ENCODE measurements at places on chromosomes 2 and 18.
A peak's percentile ranks its signal among the peaks of the same experiment; 100 is the strongest.

- peak; percentile 56 for DNase-seq
Measured at GRCh38 chr2:85318222-85319074, 9.3 kb downstream of the TGOLN2 start.

DNA sequence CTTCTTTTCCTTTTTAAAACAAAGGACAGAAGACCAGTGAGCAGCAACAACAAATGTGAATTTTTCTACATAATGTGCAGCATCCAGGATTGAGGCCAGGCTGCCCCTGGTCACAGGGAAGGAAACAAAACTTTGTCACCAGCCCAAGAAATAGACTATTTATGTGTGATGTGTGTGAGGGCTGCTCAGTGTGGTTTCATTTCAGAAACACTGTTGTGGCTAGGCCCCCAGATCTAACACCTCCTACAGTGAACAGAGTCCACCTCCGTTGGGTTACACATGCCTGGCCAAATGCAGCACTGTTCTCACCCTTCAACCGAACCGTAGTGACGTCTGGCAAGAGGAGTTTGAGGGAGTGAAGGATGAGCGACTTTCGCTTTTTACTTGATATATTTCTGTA is 146.3 kb upstream of the RIOK3 start:
- DNase-seq = no peak

DNA sequence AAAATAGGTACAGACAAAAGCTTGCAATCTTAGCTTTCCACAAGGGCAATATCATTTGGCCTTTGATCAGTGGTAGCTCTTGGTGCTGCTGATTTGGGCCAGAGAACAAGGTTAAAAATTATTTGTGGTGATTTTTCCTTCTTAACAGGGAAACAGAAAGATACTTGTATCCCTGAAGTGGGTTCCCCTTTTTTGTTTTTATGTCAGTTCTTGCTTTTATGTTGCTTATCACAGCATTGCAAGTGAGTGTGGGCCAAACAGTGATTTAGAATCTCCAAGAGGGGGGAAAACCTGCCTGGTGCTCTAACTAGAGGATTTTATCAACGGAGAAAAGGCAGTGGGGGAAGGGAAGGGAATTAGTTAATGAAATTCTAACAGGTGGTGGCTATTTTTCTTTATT is 197.6 kb upstream of the SP5 start:
- no peak for DNase-seq

DNA sequence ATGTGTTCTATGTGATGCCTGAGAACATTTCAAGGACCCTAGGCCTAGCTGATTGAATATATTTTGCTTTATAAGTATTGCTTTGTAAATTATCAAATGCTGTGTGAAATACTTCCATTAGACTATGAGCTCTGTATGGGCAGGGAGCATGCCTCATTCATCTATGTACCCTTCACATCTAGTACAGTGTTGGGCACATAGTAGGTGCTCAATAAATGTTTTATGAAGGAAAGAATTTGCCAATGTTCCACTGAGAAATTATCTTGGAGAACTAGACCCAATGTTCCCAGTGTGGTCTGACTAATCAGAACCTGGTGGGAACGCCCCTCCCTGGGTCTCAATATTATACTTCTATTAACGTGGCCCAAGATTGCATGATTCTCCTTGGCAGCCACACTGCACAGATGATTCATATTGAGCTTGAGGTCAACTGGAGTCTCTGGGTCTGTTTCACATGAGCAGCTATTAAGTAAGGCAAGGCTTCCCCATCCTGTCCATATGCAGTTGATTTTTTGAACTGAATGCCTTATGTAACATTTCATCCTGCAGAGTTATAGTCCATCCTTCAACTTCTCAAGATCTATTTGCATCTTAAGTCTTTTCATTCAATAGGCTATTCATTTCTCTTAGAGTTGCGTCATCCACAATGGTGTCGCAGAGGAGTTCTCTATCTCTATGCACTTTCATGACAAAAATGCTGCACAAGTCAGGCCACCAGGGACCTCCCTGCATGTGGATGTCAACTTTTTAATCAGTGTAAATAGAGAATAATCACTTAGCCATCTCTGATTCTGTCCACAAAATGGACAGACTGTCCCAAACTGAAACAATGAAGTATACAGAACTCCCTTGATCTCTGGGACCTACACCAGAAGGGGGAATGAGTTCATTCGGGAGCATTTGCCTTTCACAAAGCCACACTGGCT is 257.6 kb downstream of the CYP26B1 start:
- DNase-seq = peak; percentile 96

- DNase-seq = no peak
Measured at GRCh38 chr2:162677476-162677875, 161.1 kb downstream of the KCNH7 start.

GRCh38 chr18:7598167-7599047 is 31.3 kb downstream of the PTPRM start:
- DNase-seq = no peak

- DNase-seq = no peak
Measured at GRCh38 chr2:213066443-213066743, 85.0 kb downstream of the IKZF2 start.

DNA sequence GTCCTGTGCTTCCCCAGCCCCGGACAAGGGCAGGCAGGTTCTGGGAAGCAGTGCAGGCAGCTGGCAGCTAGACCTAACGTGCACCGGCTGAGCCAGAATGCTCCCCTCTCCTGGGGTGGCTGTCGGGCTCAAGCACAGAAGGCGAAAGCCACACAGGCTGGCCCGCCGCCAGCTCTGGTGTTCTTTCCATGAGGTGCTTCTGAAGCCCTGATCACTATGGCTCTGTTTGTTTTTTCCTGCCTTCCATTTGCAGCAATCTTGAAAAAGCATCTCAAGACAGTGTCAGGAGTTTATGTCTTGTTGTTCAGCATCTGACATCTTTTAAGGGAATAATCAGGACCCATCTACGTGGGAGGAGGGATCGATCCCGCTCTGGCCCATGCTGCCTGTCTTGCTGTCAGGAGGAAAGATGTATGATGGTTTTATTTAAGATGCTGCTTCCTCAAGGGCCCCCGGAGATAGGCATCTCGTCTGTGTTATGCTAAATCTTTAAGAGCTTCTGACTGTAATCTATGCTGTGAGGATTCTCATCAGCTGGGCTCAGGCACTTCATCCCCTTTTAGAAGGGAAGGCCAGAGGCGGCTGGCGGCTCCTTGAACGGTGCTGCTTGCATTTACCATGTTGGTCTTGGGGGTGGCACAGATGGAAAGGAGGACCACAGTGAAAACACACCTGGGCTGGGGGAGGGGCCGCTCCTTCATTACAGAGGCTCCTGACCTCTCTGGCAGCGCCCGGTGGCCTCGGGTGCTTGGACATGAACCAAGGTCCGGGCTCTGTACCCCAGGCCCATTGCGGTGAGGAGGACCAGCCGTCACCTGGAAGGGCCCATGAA is 118.5 kb upstream of the HDAC4 start:
- DNase-seq = no peak
